Neural progenitor cell (in vitro differentiated cells): ENCODE measurements at places on chromosomes 7 and 10.

DNA sequence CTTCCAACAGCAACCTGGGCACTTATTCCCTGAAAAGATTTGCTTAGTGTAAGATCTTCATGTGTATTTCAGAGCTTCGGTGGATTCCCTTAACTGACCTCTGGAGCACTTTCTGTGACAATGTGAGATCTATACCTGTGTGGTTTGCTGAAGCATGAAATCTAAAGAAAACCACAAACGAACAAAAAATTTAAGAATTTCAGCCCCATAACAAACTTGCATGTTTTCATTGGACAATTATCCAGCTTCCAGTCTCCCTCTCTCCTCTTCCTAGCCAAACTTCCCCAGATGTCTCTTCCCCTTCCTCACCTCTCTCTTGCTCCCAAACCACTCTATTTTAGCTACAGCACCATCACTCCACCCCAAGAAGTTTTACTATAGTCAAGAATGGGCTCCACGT lies 279.9 kb upstream of the SORCS1 start:
- no peak for DNase-seq

DNA sequence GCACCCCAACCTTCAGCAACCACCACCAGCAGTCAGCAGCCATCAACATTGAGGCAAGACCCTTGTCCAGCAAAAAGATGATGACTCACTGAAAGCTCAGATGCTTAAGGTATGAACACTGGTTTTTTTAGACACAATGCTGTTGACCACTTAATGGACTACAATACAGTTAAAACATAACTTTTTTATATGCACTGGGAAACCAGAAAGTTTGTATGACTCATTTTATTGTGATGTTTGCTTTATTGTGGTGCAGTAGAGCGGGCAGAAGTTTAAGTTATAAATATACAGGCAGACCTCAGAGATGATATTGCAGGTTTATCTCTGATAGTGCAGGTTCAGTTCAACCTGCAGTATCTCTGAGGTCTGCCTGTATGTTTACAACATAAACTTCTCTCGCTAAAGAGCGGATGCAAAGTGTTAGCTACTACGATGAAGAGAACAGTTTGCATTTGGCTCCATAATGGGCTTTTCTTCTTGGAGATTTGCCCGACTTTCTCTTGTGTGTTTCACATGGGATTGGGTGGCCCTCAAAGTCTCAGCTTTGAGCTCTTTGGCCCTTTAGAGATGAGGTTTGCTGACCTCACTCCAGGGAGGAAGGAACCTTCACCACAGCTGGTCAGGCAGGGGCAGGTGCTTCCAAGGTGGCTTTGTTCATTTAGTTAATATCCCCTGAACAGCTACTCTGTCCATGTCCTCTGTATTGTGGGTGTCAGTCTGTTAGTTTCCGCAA lies 84.4 kb upstream of the SHH start:
- DNase-seq, result no peak

DNA sequence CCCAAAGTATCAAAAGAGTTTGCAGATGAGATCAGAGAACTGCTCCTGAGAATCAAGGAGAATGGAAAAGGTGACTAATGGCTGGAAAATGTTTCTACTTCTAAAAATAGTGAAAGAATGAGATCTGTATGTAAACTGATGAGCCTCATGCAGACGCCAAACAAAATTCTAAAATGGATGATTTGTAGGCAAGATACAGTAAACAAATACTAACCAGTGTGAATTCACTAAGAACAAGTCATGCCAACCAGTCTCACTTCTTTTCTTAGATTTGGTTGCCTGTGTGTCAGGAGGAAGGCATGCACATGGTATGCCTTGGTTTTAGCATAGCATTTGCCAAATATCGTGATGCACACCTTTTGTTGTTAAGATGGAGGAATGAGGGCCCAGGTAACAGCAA lies 94.9 kb upstream of the PIK3CG start:
- DNase-seq, result no peak

DNA sequence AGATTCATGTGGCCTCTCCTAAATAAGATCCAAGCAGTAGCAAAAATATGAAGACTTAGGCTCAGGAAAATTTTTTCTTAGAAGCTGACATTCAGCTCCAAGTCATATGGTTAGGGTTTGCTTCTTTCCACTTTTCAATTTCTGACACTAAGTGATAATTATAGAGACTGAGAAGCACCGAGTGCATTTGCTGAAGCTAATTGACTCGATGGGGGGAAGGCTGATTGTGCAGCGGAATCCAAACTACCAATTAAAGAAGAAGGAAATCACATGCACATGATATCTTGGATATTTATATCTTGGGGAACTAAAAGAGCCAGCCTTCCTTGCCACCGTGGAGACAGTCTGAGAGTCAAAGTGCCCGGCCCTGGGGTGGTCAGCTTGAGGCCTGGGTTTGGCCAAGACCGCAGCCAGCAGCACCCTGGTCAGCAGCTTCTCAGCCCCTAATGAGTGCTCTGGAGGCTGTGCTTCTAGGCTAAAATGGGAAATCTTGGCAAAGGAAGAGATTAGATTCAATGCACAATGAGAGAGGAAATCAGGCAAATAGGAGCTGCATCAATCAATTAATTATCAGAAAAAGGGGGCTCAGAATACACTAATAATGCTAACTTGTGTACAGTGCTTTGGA lies 589.3 kb downstream of the NRG3 start:
- DNase-seq, result peak; percentile 11

- DNase-seq, result no peak
Measured at GRCh38 chr10:124465003-124465776, 3.6 kb downstream of the LHPP start.

DNA sequence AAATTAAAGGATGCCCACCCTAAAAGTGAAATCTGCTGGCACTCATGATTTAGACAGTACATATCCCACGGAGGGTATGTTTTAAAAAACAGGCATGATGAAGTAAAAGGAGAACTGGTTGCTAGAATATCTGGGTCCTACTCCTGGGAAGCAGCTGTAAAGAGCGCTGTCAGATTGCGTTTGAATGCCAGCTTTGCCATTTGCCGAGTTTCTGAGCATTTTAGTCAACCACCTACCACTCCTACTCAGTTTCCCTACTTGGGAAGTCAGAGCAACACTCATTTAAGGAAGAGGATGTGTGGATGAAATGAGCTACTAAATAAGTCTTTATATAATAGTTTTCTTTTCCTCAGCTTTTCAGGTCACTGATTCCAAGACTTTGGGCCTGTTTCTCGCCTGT lies 1.1 kb upstream of the UMAD1 start:
- DNase-seq, result no peak

GRCh38 chr7:25675789-25676474 lies 447.6 kb upstream of the NPVF start:
- DNase-seq, result no peak

GRCh38 chr7:130990178-130990832 lies 256.3 kb upstream of the KLF14 start:
- no peak for DNase-seq

DNA sequence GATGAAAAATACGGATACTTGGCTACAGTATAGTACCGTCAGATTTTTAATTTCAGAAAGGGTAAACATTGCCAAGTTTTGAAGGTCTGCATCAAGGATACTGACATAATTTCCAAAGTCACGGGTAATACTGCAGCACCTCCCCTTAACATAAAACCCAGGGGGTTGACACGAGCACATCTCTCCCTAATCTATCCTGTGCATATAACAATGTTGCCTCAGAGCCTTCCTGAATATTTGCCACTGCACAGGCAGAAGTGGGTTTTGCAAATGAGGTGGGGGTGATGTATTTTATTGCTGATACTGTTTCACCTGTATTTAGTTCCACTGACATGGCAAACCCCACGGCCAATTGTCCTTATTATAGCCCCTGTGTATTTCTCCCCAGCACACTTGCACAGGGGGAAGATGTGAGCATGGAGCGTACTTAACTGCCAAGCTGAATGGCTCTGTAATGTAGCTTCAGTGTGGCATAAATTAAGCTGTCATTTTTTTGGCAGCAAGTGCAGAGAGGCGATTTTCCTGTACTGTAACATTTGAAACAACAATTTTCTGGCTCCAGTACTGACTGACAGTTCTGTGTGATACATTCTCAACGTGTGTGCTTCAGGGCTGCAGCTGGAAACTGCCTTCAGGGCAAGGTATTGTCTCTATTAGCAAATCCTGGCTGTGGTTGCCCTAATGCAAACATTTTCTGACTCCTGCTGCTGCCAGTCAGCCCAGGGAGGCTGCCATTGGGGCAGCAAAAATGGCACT lies 299.6 kb upstream of the SP4 start:
- peak; percentile 27 for DNase-seq

- DNase-seq, result peak; percentile 77
Measured at GRCh38 chr7:77425101-77426051, 9.2 kb upstream of the GSAP start.

DNA sequence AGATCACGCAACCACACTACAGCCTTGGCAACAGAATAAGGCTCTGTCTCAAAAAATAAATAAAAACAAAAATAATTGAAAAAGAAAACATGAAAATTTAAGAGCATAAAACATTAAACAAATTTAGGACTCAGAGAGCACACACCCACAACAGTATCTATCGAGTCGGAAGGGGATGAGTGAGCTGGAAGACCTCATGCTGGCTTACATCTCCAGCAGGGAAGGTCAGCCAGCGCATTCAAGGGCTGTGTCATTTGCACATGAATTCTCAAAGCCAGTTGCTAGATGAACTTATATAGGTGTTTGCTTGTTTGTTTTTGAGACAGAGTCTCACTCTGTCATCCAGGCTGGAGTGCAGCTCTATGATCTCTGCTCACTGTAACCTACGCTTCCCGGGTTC lies 50.3 kb downstream of the SRRM3 start:
- DNase-seq, result no peak

DNA sequence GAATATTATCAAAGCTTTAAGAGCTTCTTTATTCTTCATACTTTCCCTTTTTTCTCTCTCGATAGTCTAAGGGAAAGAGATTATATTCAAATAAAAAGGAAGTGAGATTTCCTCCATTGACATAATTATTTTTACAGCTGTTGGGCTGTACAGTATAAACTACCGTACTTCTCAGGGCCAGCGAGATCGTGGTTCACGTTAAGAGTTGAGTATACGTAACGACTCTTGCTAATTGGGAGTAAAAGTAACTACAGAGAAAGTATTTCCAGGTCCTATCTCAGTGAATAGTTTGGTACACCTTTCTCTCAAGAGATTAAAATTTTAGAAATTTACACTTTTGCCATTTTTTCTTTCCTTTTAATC lies 57.8 kb downstream of the INPP5F start:
- DNase-seq, result no peak

DNA sequence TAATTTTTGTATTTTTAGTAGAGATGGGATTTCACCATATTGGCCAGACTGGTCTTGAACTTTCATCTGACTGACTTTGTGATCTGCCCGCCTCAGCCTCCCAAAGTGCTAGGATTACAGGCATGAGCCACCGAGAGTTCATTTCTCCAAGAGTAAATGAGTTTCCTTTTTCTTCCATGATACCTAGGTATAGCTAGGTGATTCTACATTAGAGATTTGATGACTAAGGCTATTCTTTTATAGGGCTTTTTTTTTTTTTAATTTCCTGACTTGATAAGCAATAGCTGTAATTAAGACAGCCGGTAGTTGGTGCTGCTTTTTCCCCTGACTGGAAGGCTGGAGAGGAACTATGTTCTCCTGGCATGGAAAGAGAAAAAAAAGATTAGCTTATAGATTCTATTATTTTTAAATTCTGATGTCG lies 3.3 kb downstream of the PTPN12 start:
- DNase-seq, result no peak

- DNase-seq, result no peak
Measured at GRCh38 chr10:3194871-3195270, 22.3 kb upstream of the PITRM1 start.

DNA sequence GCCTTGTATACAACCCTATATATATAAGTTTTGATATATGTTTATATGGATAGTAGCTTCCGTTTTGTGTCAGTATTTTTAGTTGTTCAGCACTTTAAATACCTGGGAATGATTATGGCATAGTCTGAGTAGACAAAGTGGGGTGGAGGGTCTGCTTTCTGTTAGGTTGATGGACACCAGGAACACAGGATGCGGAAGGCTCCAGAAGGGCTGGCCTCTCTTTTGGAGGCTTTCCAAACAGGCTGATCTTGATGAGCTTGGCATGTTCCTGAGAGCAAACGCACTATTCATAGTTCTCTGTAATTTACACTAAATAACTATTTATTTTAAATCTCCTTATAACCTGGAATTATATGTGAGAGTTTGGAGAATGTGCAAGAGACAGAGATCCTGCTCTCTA lies 12.7 kb downstream of the AKR1E2 start:
- no peak for DNase-seq

DNA sequence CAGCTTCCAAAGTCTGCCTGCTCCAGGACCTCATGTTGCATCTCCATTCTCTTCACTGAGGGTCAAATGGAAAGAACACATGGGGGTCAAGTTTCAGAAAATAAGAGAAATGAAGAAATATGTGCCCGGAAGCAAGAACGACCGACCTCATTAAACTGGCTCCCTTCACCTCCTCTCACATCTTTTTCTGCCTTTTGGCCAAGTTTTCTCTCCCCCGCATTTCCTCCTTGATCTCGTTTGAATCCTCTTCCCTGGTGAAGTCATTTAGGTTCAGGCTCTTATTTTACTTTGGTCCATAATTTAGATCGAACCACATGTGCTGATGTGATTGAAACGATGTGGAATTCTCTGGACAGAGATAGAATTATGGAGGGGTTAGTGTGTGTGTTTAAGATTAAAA lies 44.2 kb downstream of the EGFR start:
- no peak for DNase-seq

DNA sequence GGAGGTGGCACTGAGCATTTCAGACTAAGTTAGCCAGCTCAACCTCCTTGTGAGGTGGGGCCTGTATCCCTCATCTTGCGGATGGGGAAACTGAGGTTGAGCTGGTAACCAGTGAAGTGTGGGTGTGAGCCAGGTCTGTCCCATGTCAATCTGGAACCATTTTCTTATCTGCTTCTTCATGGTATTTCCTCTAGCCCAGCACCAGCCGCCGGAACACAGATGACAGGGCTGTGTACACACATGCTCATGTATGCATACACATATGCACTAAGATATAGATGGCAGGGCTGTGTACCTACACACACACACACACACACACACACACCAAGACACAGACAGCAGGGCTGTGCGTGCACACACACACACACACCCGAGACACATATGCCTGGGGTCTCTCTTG lies 18.5 kb downstream of the RAMP3 start:
- DNase-seq, result no peak

- DNase-seq, result no peak
Measured at GRCh38 chr7:92661651-92662050, 71.5 kb upstream of the FAM133B start.

- DNase-seq, result no peak
Measured at GRCh38 chr10:37777056-37777455, 80.4 kb downstream of the ZNF248 start.

DNA sequence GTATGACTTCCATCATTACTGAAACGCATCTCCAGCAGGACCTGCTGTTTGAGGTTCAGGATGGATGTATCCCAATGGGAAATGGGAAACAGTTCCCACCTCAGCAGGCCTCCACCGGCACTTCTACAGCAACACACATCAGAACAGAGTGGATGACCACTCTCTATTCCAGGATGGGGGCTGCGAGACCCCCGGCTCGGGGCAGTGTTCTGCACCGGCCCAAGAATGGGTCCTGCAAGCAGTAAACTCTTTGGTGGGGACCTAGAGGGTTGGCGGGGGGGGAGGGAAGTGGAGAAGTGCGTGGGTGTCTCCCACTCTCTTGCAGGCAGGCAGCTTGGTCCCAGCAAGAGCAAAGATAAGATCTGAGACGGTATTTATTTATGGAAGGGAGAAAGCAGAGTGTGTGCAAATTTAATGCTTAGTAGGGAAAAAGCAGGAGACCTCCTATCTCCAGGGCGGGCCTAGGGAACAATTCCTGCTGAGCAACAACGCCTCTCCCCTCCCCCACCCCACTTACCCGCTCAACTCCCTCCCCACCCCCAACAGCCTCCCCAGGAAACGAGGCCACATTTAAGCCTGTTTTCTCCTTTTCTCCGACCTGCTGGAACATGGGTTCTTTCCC lies 4.0 kb downstream of the SFMBT2 start:
- peak; percentile 23 for DNase-seq

- DNase-seq, result no peak
Measured at GRCh38 chr10:35612385-35613106, 7.4 kb downstream of the GJD4 start.
